ENCODE measurements at places on chromosomes 2 and 18. TPM values are rescaled to one million over a fixed set of nuclear protein-coding genes. Genes with fewer than 3 reads are reported as not detected.

The ABCA12 gene
- 0.37 TPM for total RNA-seq

The CYP27A1 gene
- 0.98 TPM for total RNA-seq

The BOLL gene
- total RNA-seq, result not detected

DNA sequence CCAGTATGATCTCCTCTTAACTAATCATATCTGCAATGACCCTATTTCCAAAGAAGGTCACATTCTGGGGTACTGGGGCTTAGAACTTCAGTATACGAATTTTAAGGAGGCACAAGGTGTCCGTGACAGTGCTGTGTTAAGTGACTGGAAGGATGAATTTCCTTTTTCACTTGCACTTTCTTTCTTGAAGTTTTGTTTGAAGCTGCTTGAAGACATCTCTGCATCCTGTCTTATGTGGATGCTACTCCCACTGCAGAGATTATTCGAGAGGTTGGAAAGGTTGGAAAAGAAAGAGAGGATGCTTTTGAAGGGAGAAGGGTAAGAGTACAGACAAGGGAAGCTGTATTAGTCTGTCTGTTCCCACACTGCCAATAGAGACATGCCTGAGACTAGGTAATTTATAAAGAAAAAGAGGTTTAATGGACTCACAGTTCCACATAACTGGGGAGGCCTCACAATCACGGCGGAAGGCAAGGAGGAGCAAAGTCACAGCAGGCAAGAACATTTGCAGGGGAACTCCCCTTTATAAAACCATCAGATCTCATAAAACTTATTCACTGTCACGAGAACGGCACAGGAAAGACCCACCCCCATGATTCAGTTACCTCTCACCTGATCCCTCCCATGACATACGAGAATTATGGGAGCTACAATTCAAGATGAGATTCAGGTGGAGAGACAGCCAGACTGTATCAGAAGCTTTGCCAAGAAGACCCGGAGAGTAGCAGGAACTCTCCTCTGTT, 3.6 kb upstream of the RNF144A start:
- DNase-seq, result no peak

- DNase-seq, result no peak
Measured at GRCh38 chr18:36476433-36476832, 178.9 kb downstream of the FHOD3 start.

- DNase-seq, result no peak
Measured at GRCh38 chr18:22314001-22314400, 103.7 kb downstream of the CTAGE1 start.

- DNase-seq, result no peak
Measured at GRCh38 chr2:39938035-39938835, 159.2 kb upstream of the THUMPD2 start.

GRCh38 chr18:79712206-79712857, 32.7 kb downstream of the CTDP1 start:
- DNase-seq, result no peak

DNA sequence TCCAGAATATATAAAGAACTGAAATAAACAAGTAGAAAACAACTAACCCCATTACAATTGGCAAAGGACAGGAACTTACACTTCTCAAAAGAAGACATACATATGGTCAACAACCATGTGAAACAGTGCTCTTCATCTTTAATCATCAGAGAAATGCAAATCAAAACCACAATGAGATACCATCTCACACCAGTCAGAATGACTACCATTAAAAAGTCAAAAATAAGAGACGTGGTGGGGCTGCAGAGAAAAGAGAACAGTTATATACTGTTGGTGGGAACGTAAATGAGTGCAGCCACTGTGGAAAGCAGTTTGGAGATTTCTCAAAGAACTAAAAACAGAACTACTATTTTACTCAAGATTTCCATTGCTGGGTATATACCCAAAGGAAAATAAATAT, 1696.3 kb upstream of the TMEFF2 start:
- DNase-seq, result no peak

- DNase-seq, result no peak
Measured at GRCh38 chr2:177721818-177722567, 329.4 kb downstream of the AGPS start.

DNA sequence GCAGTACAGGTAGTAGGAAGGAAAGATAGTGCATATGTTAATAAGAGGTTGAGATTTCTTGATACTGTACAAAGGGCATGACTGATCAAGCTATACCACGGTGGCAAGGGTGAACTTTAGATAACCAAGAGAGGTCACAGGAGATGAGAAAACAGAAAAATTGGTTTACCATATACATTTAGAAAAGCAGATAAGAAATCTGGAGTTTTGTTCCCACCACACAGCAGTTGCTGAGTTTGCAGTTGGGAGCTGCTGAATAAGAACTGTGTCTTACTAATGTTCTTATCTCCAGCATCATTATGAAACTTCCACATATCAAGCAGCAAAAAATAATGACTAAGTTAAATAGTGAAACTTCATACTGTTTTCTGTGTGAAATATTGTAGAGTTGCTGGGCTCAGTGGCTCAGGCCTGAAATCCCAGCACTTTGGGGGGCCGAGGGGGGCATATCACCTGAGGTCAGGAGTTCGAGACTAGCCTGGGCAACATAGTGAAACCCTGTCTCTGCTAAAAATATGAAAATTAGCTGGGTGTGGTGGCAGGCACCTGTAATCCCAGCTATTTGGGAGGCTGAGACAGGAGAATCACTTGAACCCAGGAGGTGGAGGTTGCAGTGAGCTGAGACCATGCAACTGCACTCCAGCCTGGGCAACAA, 12.0 kb upstream of the IMPACT start:
- DNase-seq, result no peak

Data from glutamatergic neuron (in vitro differentiated cells).